PC-9 (cell line): ENCODE measurements at places on chromosomes 5 and 9. TPM values are rescaled to one million over a fixed set of nuclear protein-coding genes. Genes with fewer than 3 reads are reported as not detected.

DNA sequence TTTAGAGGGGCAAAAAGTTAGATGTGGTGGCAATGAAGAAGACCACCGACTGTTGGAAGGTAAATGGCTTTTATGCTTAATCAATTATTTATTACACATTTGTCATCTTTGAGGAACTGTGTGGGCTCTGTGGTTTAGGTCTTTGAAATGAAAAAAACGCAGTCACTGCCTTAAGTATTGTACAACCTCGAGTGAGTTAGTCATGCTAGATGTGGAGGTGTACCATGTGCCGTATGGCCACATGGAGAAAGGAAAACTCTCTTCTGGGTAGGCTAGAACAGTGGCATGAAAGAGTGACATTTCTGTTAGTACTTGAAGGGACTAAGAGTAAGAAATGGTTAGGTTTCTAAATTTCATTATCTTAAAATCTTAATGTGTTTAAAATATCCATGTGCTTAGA, 166.1 kb downstream of the HACD4 start:
- no peak for DNase-seq

GRCh38 chr9:74958587-74958986, 5.9 kb upstream of the C9orf40 start:
- no peak for DNase-seq

The ZNF658 gene
- 2.8 and 4.1 TPM in 2 replicates for total RNA-seq

- no peak for DNase-seq
Observed at GRCh38 chr5:179261301-179262125, 83.7 kb downstream of the ADAMTS2 start.

GRCh38 chr5:111746791-111747190, 10.2 kb downstream of the NREP start:
- DNase-seq: no peak

The PPP3R2 gene
- not detected in 2 replicates for total RNA-seq

- no peak for DNase-seq
Observed at GRCh38 chr5:43204958-43205357, 12.9 kb downstream of the NIM1K start.

The MZB1 gene
- 0.50 and 0.52 TPM in 2 replicates for total RNA-seq

The WDR38 gene
- not detected in 2 replicates for total RNA-seq
